ENCODE measurements at places on chromosomes 5 and 9. TPM values are rescaled to one million over a fixed set of nuclear protein-coding genes. Genes with fewer than 3 reads are reported as not detected.

The ALDH7A1 gene
- 141 TPM for total RNA-seq

The LMX1B gene
- total RNA-seq, result not detected

The ECPAS gene
- 42.2 TPM for total RNA-seq

The DDX4 gene
- total RNA-seq, result not detected

The LRRC19 gene
- total RNA-seq, result 0.46 TPM

The HSPA9 gene
- total RNA-seq, result 198 TPM

The DAPK1 gene
- 36.8 TPM for total RNA-seq

The SLC25A48 gene
- 0.67 TPM for total RNA-seq

The CEP72 gene
- 4.9 TPM for total RNA-seq

The DCP2 gene
- 13.7 TPM for total RNA-seq

The TMC1 gene
- total RNA-seq, result not detected

The PCDHB10 gene
- 0.23 TPM for total RNA-seq

The RLN2 gene
- total RNA-seq, result not detected

The DBH gene
- total RNA-seq, result 6.8 TPM

The NOL6 gene
- 12.3 TPM for total RNA-seq

The DRD1 gene
- total RNA-seq, result not detected

The SLC34A1 gene
- total RNA-seq, result 5.3 TPM

The LRSAM1 gene
- 12.3 TPM for total RNA-seq

The OTP gene
- not detected for total RNA-seq

The CCL21 gene
- total RNA-seq, result 9.9 TPM

The NR3C1 gene
- 27.3 TPM for total RNA-seq

The REXO4 gene
- total RNA-seq, result 9.5 TPM

The ARID3C gene
- 2.2 TPM for total RNA-seq

The NEUROG1 gene
- total RNA-seq, result not detected

The WDR38 gene
- not detected for total RNA-seq

The FCN2 gene
- total RNA-seq, result 84.0 TPM

The GDA gene
- 69.6 TPM for total RNA-seq

The ZDHHC21 gene
- total RNA-seq, result 4.7 TPM

The SLC23A1 gene
- total RNA-seq, result 23.4 TPM

The LHX6 gene
- total RNA-seq, result 0.51 TPM

The NTRK2 gene
- 0.18 TPM for total RNA-seq

The TNFSF8 gene
- total RNA-seq, result 0.37 TPM

The SLU7 gene
- total RNA-seq, result 17.4 TPM

The C1QTNF2 gene
- 0.20 TPM for total RNA-seq

The SVEP1 gene
- 4.5 TPM for total RNA-seq

The HRH2 gene
- 0.84 TPM for total RNA-seq

The AGXT2 gene
- 56.7 TPM for total RNA-seq

The SUSD3 gene
- total RNA-seq, result 43.3 TPM

The GLDC gene
- 98.8 TPM for total RNA-seq

The PCDHB4 gene
- 0.18 TPM for total RNA-seq

Data from right lobe of liver (tissue), 6 donors.